ENCODE measurements at places on chromosomes 2 and 18. TPM values are rescaled to one million over a fixed set of nuclear protein-coding genes. Genes with fewer than 3 reads are reported as not detected.
A peak's percentile ranks its signal among the peaks of the same experiment; 100 is the strongest.

The MAL gene
- total RNA-seq = 101 TPM

DNA sequence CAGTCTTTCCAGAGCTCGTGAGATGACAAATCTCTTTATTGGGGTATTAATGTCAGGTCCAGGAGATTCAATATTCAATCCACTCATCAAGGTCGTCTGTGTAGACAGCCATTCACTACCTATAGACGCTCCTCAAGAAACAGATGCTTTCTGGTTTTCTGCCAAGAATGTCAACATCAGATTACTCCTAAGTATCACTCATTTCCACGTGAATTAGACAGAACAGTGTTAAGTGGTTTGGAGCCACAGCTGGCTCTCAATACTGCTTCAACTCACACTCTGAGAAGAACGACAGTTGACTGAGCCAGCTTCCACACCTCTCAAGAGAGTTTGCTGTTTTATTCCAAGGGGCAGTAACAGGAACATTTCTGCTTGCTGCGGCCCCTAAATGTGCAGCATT, 113.5 kb upstream of the NEDD4L start:
- H3K4me3 ChIP-seq = no peak overlapping the region
- no peaks in the 10 kb centered on the region for H3K4me1 ChIP-seq
- H3K27me3 ChIP-seq = no peaks in the 10 kb centered on the region
- no peak for DNase-seq

DNA sequence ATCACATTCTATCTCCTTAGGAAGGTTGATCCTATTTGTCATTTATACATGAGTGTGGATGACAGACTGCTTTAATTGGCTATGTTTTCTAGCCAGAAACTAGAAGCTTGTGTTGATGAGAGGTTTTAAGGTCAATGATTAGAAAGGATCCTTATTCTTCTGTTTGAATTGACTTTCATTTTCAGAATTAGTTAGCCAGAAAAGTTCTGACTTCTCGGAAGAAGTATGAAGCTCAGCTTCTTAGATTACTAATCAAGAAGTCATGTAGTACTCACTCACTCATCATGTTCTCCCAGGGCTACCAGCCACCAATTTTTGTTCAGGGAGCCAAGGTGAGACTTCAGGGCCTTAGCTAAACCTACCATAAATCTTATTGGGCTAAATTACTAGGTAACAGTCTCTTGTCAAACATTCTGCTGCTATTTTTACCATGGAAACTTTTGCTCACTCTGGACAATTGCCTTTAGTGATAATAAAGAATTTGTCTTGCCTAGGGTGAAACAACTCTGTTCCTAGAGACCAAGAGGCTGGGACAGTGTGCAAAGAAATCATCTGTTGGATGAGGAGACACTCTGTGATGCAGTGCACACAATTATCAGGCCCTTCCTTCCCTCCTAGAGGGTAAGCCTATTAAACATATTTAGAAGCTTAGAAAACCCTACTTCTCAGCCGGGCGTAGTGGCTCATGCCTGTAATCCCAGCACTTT, 111.6 kb upstream of the DNMT3A start:
- DNase-seq = no peak
- H3K4me3 ChIP-seq = no peak overlapping the region
- H3K27me3 ChIP-seq = no peaks in the 10 kb centered on the region
- no peak overlapping the region for H3K27ac ChIP-seq
- peaks cover 4% of the 10 kb centered on the region for H3K36me3 ChIP-seq
- H3K4me1 ChIP-seq = no peaks in the 10 kb centered on the region

DNA sequence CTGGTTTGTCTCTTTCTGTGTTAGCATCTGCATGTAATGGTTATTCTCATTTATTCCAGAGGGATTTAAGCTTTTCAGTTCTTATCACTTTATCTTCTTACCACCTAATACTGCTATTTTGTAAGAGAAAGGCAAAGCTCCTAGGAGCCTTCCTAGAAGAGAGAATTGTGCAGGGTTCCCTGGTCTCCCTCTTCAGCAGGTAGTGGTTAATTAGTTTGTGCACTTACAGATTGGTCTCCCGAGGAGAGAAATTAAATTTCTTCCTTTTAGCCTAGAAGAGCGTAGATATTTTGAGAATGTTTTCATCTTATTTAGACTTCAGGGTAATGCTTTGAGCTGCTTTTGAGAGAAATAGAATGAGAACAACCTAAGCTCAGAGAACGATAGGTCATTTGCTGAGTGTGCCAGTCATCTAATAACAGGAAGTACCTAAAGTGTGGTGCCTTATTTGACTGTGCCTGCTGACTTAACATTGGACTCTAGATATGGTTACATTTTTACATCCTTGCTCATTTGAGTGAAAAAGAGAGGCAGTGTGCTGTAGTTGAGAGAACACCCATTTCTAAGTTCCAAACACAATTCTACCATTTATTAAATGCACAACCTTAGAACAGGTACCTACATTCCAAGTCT, 651.4 kb downstream of the STK39 start:
- no peak overlapping the region for H3K4me3 ChIP-seq
- H3K36me3 ChIP-seq = no peaks in the 10 kb centered on the region
- H3K27me3 ChIP-seq = no peaks in the 10 kb centered on the region
- no peak overlapping the region for H3K27ac ChIP-seq
- H3K4me1 ChIP-seq = no peaks in the 10 kb centered on the region
- DNase-seq = no peak

DNA sequence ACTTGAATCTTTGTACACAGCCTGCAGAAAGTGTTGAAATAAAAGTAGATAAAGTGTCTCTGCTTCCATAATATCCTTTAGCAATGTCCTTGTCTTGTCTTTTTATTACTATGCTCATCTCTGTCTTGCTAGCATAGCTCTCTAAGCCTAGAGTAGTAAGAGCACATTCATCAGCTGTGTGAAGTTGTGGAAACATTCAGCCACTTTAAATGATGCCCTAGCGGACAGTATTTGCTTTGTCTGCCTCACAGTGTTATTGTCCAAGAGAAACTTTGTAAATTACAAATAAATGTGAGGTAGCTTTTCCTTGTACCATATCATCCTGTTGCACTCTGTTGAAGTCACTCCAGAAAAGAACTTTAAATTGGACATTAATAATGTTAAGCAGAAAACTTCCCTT, 60.3 kb upstream of the TTC21B start:
- no peaks in the 10 kb centered on the region for H3K27me3 ChIP-seq
- H3K4me3 ChIP-seq = no peak overlapping the region
- no peak for DNase-seq
- H3K4me1 ChIP-seq = no peaks in the 10 kb centered on the region
- no peak overlapping the region for H3K27ac ChIP-seq
- no peaks in the 10 kb centered on the region for H3K36me3 ChIP-seq

- H3K27me3 ChIP-seq = peaks cover 2% of the 10 kb centered on the region
- no peak overlapping the region for H3K27ac ChIP-seq
- no peak overlapping the region for H3K4me3 ChIP-seq
- DNase-seq = no peak
These were observed 15.8 kb upstream of the FEZ2 start for GRCh38 chr2:36613801-36614200.

The IL18R1 gene
- total RNA-seq = 7.6 TPM

- peaks cover 13% of the 10 kb centered on the region for H3K27me3 ChIP-seq
- H3K4me1 ChIP-seq = peaks cover 26% of the 10 kb centered on the region
- peak; percentile 68 for DNase-seq
- H3K27ac ChIP-seq = no peak within 1 kb of the TSS
- no peaks in the 10 kb centered on the region for H3K36me3 ChIP-seq
These were observed at the start of gene ANKRD29 for GRCh38 chr18:23662309-23663263. Gene ANKRD29, minus strand, starts transcription at chr18:23662911. Its CDS starts 181 bp downstream, at chr18:23662730.

The HOXD3 gene
- total RNA-seq = not detected

GRCh38 chr2:234544659-234545611, 48.1 kb upstream of the ARL4C start:
- peaks cover 5% of the 10 kb centered on the region for H3K27me3 ChIP-seq
- H3K36me3 ChIP-seq = no peaks in the 10 kb centered on the region
- H3K4me1 ChIP-seq = peaks cover 6% of the 10 kb centered on the region
- H3K4me3 ChIP-seq = no peak overlapping the region
- DNase-seq = peak; percentile 83

GRCh38 chr2:196915507-196916189, 10.9 kb downstream of the PGAP1 start:
- DNase-seq = no peak
- H3K4me1 ChIP-seq = peaks cover 11% of the 10 kb centered on the region
- peak overlapping the region; percentile 56 for H3K27ac ChIP-seq

GRCh38 chr2:83536556-83536955, 922.5 kb downstream of the SUCLG1 start:
- no peak overlapping the region for H3K27ac ChIP-seq
- no peak overlapping the region for H3K4me3 ChIP-seq
- H3K4me1 ChIP-seq = no peaks in the 10 kb centered on the region
- no peaks in the 10 kb centered on the region for H3K36me3 ChIP-seq

DNA sequence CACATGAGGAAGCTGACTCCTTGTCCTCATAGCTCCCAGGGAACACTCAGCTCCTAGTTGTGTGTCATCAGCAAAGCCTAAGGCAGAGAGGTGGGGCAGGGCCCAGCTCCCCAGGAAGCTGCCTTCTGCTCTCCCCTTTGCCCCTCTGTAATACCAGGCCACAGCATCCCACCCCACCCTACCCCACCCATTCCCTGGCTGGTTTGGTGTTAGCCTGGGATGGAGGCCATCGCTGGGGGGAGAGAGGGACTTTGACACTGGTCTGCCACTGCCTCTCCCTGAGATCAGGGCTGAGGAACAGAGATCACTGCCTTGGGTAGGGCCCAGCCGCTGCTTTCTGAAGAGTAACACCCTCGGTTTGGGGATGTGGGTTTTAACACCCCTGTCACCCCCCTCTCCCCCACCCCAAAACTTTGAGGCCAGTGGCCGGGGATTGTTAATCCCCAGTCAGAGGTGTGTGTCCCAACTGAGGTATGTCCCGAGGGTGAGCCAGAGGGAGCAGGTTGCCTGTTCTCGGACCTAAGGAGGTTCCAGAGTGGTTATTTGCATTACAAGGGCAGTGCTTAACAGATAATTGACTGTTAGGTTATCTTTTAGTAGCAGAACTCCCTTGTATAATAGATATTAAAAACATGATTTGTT, 41.4 kb downstream of the TET3 start:
- H3K4me3 ChIP-seq = no peak overlapping the region
- DNase-seq = no peak
- H3K27ac ChIP-seq = peak overlapping the region; percentile 30
- no peaks in the 10 kb centered on the region for H3K36me3 ChIP-seq

The UGT1A3 gene
- total RNA-seq = not detected

The SERPINB12 gene
- not detected for total RNA-seq

The SIX3 gene
- total RNA-seq = not detected

DNA sequence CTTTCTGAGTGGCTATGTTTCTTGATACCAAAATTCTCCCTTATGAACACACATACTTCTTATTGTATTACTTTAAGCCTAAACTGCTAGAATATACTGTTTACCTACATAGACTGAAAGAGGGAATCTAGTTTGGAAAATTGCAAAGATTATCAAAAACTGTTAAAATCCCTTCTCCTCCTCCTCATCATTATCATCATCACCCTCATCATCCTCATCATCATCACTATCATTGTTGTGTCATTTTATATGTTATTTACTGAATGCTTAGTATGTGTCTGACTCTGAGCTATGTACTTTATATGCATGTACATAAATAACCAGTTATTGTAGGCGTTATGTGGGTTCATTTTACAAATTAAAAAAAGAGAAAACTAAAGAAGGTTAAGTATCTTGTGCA, 19.6 kb upstream of the LRP1B start:
- H3K27me3 ChIP-seq = no peaks in the 10 kb centered on the region
- no peaks in the 10 kb centered on the region for H3K36me3 ChIP-seq
- no peak for DNase-seq

DNA sequence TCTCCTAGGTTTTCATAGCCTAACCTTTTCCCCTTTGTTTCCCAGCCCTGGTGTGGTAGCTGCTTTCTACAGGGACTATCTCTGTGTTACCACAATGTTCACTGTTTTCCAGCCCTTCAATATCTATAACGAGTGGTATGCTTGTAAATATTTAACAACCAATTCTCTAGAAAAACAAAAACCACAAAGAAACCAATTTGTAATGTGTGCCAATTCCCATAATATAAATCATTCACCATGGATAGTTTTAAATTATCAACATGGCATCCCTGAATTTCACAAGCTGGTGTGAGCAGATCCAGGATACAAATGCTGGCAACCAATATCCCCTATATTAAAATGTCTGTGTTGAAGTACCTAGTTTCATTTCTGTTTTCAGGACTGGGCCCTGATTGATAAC, 207.5 kb upstream of the FBXO11 start:
- H3K4me3 ChIP-seq = no peak overlapping the region
- H3K27ac ChIP-seq = no peak overlapping the region
- no peak for DNase-seq
- peaks cover 14% of the 10 kb centered on the region for H3K4me1 ChIP-seq

GRCh38 chr18:45249246-45249661, 366.0 kb upstream of the SLC14A2 start:
- H3K27me3 ChIP-seq = no peaks in the 10 kb centered on the region
- H3K4me3 ChIP-seq = no peak overlapping the region
- no peaks in the 10 kb centered on the region for H3K4me1 ChIP-seq

DNA sequence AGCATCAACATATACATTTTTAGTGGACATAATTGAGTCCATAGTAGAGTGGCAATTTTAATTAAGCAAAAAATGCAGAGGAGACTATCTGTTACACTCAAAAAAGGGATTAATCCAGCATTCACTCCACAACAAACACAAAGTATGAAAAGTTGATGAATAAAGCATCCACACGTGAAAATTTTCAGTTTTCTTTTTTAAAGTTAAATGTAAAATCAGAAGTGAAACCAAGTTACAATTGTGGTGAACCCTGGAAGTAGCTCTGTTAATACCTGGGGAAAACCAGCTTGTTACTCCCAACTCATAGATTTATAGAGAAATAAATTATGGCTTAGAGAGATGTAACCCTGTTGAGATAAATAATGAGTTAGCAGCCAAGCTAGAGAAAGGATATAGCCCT, 807.8 kb downstream of the TRIB2 start:
- H3K27ac ChIP-seq = no peak overlapping the region
- H3K36me3 ChIP-seq = no peaks in the 10 kb centered on the region

DNA sequence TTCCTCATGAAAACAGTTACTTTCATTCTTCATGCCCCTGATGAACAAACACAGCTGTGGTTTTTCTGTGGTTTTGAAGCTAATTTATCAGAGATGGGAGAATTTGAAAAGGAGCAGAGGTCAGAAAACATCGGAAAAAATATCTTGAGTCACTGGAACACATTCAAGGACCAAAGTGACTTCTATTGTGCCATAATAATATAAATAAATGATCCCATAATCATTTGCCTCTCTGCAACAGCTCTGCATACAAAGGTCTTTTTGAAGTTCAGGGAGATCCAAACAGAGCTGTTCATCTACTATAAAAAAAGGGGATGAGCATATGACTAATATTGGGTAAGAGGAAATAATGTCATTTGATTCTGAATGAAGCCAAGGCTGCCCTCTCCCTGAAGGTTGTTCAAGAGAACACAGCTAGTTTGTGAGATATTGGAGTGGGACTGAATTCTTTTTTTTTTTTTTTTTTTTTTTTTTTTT, 201.3 kb upstream of the GALNT5 start:
- H3K27ac ChIP-seq = no peak overlapping the region
- no peaks in the 10 kb centered on the region for H3K27me3 ChIP-seq
- no peaks in the 10 kb centered on the region for H3K36me3 ChIP-seq
- DNase-seq = no peak
- no peak overlapping the region for H3K4me3 ChIP-seq

GRCh38 chr2:205474741-205475415, 207.4 kb upstream of the NRP2 start:
- no peak overlapping the region for H3K4me3 ChIP-seq
- no peaks in the 10 kb centered on the region for H3K36me3 ChIP-seq
- H3K27me3 ChIP-seq = no peaks in the 10 kb centered on the region
- no peak for DNase-seq
- no peaks in the 10 kb centered on the region for H3K4me1 ChIP-seq

All from CD4-positive, alpha-beta T cell (primary cell).